ENCODE measurements at places on chromosomes 12 and 14. TPM values are rescaled to one million over a fixed set of nuclear protein-coding genes. Genes with fewer than 3 reads are reported as not detected.
A peak's percentile ranks its signal among the peaks of the same experiment; 100 is the strongest.

The SAV1 gene
- 2.1 TPM for total RNA-seq

The OAS3 gene
- 202 TPM for total RNA-seq

The PPP1R1A gene
- total RNA-seq = not detected

DNA sequence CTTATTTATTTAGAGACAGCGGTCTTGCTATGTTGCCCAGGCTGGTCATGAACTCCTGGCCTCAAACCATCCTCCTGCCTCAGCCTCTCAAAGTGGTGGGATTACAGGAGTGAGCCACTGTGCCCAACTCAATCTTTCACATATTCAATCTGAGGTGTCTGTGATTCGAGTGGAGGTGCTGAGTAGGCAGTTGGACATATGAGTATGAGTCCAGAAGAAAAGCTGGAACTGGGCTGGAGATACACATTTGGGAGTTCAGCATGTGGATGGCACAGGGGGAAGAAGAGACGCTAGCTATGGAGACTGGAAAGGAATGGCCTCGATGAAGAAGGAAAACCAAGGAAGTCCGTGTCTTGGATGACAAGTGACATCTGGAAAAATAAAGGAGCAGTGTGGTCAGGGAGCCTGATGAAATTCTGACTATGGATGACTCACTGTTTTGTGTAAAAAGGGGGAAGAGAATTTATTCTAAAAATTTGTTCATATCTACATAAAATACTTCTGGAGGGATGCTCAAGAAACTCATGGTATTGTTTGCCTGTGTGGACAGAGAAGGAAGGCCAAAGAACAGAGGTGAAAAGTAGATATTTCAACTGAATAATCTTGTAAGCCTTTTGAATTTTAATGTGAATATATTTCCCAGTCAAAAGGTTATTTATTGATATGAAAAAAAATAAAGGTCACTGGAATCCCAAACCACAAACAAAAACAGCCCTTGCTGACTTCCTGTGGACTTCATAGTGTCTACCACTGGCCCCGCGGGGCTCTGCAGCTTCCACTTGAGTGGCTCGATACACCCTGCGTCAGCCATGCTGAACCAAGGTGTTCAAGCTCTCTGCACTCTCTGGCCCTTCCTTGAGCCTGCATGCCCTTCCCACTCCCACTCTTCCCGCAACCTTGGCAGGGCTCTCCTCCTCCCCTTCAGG is 8.9 kb upstream of the LTA4H start:
- no peak for DNase-seq

- no peak for DNase-seq
Measured at GRCh38 chr12:57025196-57025595, 8.9 kb upstream of the TAC3 start.

DNA sequence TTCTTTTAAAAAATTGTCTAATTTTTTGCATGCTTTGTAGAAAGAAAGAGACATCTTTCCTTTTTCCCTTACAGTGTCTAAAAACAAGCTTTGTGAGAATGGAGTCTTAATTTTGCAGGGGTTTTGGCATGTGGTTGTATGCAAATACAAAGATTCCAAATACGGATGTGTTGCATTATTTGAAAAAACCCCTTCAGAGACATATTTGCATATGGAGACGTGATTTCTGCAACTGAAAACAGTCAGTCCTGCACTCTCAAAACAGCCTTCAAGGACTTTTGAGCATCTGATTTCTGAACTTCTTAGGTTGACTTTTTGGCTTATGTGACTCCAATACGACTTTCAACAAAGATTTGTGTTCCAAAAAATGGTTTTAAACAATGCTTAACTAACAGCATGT is 7.8 kb downstream of the IRAK3 start:
- DNase-seq = no peak

DNA sequence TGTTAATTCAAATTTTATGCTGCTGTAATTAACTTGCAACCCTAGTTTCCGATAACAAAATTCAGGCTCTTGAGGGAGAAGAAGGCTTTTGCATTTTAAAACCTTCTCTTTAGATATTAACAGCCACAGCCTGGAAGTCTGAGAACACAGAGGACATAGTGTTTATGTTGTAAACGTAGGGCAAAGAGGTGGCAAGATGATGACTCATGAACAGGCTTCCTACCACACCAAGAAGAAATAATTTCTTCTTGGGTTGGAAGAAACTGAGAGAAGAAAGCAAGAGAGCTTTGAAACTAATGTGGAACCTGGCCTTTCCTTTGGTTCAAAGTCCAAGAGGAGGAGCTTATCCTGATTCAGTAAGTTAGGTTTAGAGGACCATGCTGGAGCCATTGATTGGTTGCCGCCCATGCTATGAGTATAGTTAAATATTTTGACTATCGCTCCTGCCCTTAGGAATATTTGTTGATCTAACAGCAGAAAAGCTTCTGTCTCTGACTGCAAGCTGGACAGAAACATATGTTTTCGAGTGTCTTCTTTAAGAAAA is 31.8 kb downstream of the CCDC198 start:
- no peak for DNase-seq

DNA sequence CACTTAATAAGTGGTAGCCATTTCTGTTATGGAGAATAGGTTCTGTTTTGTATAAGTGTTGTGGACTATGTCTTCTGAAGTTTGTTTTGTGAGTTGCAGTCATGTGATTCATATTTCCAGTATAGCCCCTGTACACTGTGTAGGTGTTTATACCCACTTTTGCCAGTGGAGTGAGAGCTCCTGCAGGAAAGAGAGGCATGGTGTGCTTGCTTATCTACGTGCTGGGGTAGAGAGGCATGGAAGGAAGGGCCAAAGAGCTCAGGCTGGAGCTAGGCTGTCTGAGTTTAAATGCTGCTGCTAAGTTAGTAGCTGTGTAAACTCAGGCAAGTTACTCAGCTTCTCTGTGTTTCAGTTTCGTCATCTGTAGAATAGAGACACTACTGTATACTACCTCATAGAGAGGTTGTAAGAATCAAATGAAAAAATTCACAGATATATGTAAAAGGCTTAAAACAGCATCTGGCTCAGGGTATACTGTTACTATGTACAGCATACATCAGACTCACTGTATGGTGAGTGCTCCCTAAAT is 88.2 kb upstream of the SLC38A2 start:
- no peak for DNase-seq

- DNase-seq = no peak
Measured at GRCh38 chr14:55780156-55780946, 200.3 kb downstream of the KTN1 start.

- DNase-seq = no peak
Measured at GRCh38 chr12:1619587-1619986, 9.4 kb upstream of the WNT5B start.

GRCh38 chr14:54629183-54629582 is 62.3 kb downstream of the SAMD4A start:
- DNase-seq = no peak

- DNase-seq = no peak
Measured at GRCh38 chr12:26143291-26143690, 18.5 kb upstream of the BHLHE41 start.

- peak; percentile 44 for DNase-seq
Measured at GRCh38 chr14:69673104-69673503, 61.7 kb downstream of the SUSD6 start.

DNA sequence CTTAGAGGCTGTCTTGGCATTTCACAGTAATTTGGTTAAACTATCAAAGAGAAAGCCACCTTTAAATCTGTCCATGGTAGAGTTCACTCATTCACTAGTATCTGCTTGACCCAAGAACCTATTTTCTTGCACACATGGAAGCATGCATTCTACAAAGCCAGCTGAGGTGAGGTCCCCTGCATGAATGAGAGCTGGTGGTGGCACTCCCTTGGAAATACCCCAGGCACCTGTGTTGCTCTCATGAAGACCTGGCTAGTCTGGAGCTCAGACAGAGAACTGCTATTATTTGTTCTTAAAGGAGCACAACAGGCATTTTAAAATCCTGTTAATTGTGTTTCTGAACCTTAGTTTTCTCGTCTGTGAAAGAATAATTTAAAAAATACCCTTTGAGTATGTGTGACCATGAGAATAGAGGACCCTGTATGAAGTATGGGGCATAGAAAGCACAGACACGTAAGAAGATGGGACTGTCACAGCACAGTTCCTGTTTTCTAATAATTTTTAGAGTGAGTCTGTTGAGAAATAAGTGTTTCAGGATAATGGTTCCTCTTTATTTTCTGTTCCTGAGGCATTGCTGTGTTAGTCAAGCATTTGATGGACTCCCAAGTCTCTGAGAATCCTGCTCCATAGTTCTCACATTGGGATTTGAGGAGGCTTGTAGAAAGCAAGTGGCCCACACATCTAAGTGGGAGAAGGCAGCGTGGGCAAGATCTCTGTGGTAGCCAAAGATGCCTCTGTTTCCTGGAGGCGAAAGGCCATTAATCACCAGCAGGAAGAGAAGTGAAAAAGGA is 10.9 kb downstream of the RGS6 start:
- no peak for DNase-seq

DNA sequence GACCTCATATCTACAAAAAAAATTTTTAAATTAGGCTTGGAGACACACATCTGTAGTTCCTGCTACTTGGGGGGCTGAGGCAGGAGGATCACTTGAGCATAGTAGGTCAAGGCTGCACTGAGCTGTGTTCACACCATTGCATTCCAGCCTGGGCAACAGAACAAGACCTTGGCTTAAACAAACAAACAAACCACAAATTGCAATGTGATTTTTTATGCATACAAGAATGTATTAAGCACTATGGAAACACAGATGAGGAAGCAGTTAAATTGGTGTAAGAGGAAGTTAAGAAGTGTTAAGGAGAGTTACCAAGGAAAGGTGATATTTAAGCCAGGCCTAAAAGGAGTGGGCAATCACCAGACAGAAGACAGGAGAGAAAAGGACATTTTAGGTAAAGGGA is 83.6 kb upstream of the HECTD1 start:
- no peak for DNase-seq

DNA sequence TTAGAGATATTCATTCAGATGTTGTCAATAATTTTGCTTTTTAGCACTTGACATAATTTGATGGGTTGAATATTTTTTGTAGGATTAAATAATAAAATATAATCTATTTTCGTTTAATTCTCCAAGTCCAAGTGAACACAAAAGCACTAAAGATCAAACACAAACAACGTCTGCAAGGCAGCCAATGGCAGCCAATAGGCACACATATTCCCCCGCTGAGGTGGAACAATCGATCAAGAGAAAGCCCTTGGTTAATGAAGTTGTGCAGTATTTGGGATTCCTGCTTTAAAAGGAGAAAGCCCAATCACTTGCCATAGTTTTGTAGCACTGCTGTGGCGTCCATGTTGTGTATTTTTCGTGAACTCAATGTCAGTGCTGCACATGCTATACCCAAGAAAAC is 1.5 kb downstream of the DHRS7 start:
- no peak for DNase-seq

GRCh38 chr12:84998341-84998740 is 37.7 kb downstream of the TSPAN19 start:
- no peak for DNase-seq

Data from activated CD8-positive, alpha-beta T cell treated with anti-CD3 and anti-CD28 coated beads, Interleukin-2, amount 10 ng/mL, durations not matched to agents 7 days and 5 days (primary cell).